ENCODE measurements at places on chromosomes 2 and 18.

DNA sequence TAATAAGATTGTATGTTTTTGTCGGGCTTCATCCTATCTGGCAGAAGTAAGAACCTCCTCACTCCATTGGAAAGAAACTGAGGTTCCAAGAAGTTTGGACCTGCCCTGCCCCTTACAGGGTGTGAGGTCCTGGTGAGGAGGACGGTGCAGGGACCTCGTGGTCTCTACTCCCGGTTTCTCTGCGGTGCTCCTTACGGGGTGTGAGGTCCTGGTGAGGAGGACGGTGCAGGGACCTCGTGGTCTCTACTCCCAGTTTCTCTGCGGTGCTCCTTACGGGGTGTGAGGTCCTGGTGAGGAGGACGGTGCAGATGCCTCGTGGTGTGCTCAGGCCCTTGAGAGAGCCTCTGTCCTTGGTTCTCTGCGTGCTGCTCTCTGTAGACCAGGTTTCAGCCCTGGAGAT is 5.2 kb downstream of the CTDP1 start:
- DNase-seq = no peak

DNA sequence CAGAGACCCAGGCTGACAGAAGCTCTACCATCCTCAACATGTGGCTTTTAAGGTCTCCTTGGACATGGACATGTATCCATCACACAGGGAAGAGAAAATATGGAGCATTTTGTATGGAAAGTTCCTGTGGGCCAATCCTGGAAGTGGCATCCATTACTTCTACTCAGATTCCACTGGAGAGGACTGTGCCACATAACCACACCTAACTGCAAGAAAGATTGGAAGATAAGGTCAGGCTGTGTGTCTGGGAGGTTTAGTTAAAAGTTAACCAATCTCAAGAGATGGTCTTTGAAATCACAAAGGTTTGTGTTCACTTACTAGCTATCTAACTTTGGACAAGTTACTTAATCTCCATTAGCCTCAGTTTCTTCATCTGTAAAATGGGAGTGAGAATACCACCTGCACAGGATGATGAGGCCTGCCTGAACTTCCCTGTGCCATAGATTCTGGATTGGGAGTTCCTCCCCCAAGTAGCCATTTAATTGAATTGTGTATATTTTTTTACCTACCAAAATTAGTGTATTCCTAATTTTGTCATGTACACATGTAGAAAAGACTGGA is 3.9 kb upstream of the ABCB11 start:
- DNase-seq = no peak

GRCh38 chr2:158539176-158540005 is 82.6 kb downstream of the PKP4 start:
- DNase-seq = no peak

GRCh38 chr18:2961821-2962220 is 51.1 kb downstream of the LPIN2 start:
- DNase-seq = no peak

DNA sequence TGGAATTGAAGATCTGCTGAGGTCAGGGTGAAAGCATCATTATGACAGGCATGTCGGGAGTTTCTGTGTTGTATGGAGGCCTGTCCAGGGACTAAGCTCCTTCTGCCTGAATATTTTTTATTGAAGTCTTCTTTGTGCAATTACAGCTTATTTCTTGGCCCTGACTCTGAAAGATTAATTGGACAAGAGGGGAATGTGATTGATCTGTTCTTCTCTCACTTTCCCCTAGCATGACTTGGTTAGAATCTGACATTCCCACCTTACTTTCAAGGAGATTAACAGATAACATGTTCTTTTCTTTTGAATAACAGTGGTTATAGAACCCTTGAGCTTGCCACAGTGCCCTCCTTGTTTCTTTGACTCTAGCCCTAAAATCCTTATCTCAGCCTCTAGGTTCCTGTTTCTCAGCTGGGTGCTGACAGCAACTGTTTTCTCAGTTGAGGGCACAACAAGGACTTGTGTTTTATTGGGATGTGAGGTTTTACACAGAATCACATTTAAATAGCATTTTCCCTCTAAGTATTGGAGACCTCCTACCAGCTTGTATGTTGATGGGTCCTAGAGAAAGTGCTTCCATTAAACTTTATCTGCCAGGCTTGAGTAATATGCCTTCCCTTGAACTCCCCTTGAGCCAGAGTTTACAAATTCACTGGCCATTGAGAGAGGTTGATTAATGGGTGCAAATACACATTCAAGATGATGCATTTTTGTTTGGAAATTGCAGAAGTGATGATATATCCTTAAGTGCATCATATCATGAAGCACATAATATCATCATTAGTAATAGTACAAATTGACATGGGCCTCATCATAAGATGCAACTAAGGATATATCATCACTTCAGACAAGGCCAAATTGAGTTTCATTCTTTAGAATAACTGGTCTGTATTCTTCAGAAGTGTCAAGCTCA is 12.5 kb downstream of the TTLL4 start:
- no peak for DNase-seq

GRCh38 chr2:176685908-176686307 is 416.7 kb downstream of the MTX2 start:
- no peak for DNase-seq

DNA sequence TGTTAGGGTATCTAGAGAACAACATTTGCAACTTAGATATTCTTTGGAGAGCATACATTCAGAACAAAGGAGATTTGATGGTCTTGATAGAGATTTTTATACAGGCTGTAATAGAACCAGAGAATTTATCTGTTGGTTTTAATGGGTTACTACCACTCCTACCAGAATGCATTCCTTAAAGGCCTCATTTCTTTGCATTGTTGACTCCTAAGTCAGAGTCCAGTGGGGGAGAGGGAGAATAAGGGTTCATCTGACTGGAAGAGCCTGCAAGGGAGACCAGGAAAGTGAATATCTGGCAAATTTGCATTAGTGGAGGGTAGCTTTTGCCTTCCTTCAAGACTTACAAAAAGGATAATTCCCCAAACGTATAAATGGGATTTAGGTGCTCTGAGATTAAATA is 29.7 kb downstream of the AGPS start:
- no peak for DNase-seq

DNA sequence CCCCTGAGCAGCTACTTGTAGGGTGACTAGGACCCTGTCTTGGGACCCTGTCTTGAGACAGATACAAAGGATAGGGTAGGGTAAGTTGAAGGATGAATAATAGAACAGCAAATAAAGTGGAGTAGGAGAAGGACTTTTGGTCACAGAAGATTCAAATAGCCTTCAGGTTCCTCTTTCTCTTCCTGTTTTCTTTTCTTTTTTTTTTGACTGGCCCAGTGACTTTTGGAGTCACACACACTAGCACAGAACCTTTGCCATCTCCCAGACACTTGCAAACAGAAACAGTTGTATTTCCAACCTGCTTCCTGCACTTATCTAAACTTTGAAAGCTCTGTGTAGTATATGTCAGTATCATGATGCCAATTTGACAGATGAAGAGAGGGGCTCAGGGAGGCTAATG is 108.2 kb downstream of the TDRD15 start:
- DNase-seq = no peak

- DNase-seq = no peak
Measured at GRCh38 chr2:101689114-101689825, 8.2 kb upstream of the MAP4K4 start.

GRCh38 chr2:147165697-147166382 is 679.0 kb upstream of the ACVR2A start:
- no peak for DNase-seq

DNA sequence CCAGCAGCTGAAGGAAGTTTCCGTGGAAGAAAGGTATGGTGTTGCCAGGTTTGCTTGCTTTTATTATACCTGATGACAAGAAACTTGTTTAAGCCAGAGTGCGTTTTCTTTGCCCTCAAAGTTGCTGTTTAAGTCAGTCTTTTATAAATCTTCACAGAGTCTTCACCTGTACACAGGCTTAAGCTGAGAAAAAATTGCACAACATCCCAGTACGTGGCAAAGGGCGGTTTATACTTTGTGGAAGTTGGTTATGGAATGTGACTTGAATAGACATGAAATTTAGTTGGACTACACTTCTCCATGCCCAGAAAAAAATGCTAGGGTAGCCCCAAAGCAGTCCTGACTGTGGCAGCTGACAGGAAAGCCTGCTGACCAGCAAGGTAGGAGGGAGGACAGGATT is 121.5 kb downstream of the RTN4 start:
- no peak for DNase-seq

DNA sequence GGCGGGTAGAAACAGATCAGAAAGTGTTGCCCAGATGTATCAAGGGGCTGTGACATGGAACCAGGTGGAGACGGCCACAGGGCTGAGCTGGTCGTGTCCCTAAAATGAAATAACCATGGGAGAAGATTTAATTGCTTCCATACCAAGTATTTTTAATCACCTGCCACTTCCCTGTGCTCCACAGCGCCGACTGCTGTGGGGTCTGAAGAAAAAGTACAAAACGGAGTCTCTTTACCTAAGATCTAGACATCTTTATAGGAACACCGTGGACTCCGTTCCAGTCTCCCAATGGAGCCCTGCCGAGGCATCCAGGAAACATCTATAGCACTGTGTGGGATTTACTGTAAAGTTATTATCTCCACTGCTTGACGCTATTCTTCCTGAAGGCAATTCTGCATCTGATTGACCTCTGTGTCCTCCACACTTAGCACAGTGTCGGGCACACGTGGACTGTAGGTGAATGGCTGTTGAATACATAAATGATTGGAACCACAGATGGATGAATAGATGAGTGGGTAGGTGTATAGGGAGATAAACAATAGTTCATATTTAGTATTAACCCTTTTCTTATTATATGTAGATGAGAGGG is 21.6 kb upstream of the GYPC start:
- no peak for DNase-seq

GRCh38 chr2:46847726-46848412 is 67.7 kb downstream of the MCFD2 start:
- DNase-seq = no peak

- no peak for DNase-seq
Measured at GRCh38 chr2:205060269-205060668, 515.0 kb downstream of the PARD3B start.

GRCh38 chr2:27262379-27263286 is at the start of gene SLC30A3:
Gene SLC30A3, minus strand, starts transcription at chr2:27263047. Its CDS starts 141 bp downstream, at chr2:27262906.
- no peak for DNase-seq

DNA sequence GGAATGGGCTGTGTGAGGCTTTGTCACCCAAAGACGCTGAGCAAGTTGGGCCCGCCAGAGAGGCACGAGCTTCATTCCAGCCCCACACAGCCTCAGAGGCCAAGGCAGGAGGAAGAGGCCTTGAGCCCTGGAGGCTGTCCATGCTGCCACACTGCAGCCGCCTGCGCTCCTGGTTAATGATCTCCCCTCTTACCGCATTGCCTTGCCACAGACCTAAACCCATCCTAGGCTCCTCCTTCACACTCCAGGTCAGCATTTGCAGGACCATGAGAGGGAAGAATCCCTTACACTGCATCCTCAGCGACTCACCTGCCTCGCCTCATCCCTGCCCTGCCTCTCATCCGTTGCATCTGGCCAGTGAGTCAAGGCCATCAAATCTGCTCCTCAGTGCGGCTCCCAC is 24.6 kb downstream of the KIF3C start:
- DNase-seq = no peak

DNA sequence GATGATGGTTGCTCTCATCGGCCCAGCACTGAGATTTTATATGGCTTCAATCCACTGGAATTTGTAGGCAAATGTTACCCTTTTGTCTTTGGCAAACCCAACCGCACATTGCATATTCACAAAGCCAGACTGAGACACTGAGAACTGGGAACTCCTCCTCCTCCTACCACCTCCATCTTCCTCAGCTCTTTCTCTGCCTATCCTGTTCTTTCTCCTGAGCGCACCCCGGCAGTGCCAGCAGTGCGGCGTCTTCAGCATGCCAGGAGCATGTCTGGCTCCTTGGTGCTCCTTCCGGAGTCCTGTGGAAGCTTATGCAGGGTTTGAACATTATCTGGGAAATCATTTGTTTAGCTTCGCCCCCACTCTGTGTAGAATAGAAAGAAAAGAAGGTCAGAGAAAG is 50.8 kb downstream of the TRIB2 start:
- DNase-seq = no peak

DNA sequence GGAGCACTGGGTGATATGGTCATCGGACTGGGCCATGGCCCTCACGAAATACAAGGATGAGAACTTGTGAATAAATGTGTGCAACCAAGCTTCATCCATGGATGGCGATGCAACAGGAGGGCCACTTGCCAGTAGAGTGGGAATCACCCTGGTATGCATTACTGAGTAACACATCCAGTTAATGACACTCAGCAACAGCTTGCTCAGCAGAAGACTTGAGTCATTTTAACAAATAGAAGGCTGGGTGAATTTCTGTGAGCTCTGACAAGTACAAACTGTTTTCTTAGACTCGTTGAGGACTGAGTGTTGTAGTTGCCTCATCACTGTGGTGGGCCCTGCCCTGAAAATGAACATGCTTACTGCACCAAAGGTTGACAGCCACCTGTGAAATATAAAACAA is 221.6 kb downstream of the NCKAP5 start:
- no peak for DNase-seq

GRCh38 chr18:54100466-54100865 is 124.0 kb downstream of the MBD2 start:
- DNase-seq = no peak

DNA sequence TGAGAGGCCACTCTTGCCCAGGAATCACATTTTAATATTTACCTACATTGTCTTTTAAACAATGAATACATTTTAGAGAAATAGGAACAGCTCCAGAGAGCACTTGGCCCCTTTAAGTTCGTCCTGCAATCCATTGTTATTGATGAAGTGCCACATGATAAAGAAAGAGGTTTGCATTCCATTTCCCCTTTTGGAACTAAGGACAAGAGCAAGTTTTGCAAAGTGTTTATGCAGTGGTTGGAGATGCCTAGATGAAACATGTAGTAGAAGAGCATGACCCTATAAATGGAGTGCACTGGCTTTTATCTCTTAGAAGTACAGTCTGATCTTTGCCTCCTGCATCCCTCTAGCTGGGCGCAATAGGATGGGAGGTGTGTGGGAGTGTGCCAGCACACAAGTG is 118.7 kb upstream of the CNTNAP5 start:
- DNase-seq = no peak

GRCh38 chr2:120767486-120768005 is 31.9 kb downstream of the GLI2 start:
- no peak for DNase-seq

GRCh38 chr2:65128297-65129190 is 1.4 kb downstream of the RAB1A start:
- DNase-seq = no peak

DNA sequence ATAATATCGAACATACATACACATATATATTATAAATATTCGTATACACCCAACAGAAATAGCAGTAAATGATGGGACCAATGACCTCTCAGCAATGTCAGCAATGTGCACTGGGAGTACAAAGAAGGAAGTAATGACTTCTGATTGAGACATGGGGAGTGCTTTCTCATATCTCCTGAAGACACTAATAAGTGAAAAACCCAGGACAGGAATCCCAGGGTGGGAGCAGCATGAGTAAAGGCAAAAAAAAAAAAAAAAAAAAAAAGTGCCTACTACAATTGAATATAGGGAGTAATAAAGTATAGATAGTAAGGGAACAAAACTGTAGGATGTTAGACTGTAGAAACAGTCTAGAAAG is 491.3 kb downstream of the IRS1 start:
- DNase-seq = no peak

GRCh38 chr2:40160751-40161218 is 291.1 kb downstream of the SLC8A1 start:
- no peak for DNase-seq

Data from nucleus accumbens (tissue), 56 donors.